ENCODE measurements at places on chromosomes 16 and 17. TPM values are rescaled to one million over a fixed set of nuclear protein-coding genes. Genes with fewer than 3 reads are reported as not detected.

DHX38 gene
- total RNA-seq = 116 TPM

STAT5B gene
- 30.3 TPM for total RNA-seq

ADAP2 gene
- total RNA-seq = not detected

KIF2B gene
- not detected for total RNA-seq

LITAFD gene
- total RNA-seq = not detected

All from endothelial cell of coronary artery (primary cell).